ENCODE measurements at places on chromosomes 2 and 18.

- DNase-seq: no peak
- H3K36me3 ChIP-seq: no peaks in the 10 kb centered on the region
- no peaks in the 10 kb centered on the region for H3K27me3 ChIP-seq
- H3K4me1 ChIP-seq: peaks cover 7% of the 10 kb centered on the region
These were observed 22.9 kb downstream of the DARS1 start for GRCh38 chr2:135962366-135963123.

DNA sequence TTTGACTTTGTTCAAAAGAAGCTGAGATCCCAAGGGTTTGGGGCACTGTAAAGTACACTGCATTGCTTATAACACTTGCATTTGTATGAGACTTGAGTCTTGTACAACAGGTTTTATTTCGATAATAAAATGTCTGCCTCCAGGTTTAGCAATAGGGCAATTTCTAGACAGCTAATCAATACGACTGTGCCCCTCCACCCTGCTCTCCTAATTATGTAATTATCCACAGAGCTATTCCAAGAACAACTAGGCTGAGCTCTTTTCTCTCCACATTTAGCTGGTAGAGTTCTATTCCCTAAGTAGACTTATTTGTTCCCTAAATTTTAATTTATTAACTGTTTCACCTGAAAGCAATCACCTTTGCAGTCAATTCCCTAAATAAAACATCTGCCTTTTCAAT is 52.9 kb upstream of the LINC00305 start:
- no peak for DNase-seq
- H3K4me3 ChIP-seq: no peak overlapping the region
- H3K4me1 ChIP-seq: peaks cover 10% of the 10 kb centered on the region
- no peak overlapping the region for H3K27ac ChIP-seq
- no peaks in the 10 kb centered on the region for H3K36me3 ChIP-seq
- H3K27me3 ChIP-seq: no peaks in the 10 kb centered on the region

- H3K27ac ChIP-seq: no peak overlapping the region
- no peaks in the 10 kb centered on the region for H3K27me3 ChIP-seq
- peaks cover 17% of the 10 kb centered on the region for H3K4me1 ChIP-seq
- DNase-seq: no peak
- H3K36me3 ChIP-seq: peaks cover 3% of the 10 kb centered on the region
These were observed 2.4 kb upstream of the ETAA1 start for GRCh38 chr2:67394734-67395133.

GRCh38 chr2:175431101-175431946 is 249.8 kb upstream of the ATP5MC3 start:
- DNase-seq: peak; percentile 94
- peaks cover 41% of the 10 kb centered on the region for H3K4me1 ChIP-seq
- H3K27me3 ChIP-seq: no peaks in the 10 kb centered on the region
- H3K27ac ChIP-seq: peak overlapping the region; percentile 74

DNA sequence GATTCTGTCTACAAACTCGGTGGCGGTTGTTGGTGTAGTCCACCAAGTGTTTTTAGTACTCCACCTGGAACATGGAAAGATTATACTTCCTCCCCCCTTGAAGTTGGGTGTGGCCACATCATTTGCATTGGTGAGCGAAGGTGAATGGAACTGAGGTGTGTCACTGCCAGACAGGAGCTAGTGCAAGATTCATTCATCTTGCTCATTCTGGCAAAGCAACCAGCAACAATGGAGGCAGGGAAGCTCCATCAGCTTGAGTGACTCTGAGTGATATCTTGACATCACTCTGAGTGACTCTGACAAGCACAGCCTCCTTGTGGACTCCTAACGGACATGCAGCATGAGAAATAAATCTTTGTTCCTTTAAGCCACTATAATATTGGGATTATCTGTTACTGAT is 54.7 kb upstream of the SLC1A4 start:
- H3K27me3 ChIP-seq: peaks cover 6% of the 10 kb centered on the region
- no peak overlapping the region for H3K27ac ChIP-seq
- H3K4me3 ChIP-seq: no peak overlapping the region
- DNase-seq: no peak
- H3K36me3 ChIP-seq: no peaks in the 10 kb centered on the region

All from A673 (cell line).